ENCODE measurements at places on chromosomes 16 and 17. TPM values are rescaled to one million over a fixed set of nuclear protein-coding genes. Genes with fewer than 3 reads are reported as not detected.

RRN3 gene
- total RNA-seq = 25.5 TPM

GRCh38 chr17:74737299-74738050 lies 419 bp downstream of the RAB37 start:
- no peak for DNase-seq

DNA sequence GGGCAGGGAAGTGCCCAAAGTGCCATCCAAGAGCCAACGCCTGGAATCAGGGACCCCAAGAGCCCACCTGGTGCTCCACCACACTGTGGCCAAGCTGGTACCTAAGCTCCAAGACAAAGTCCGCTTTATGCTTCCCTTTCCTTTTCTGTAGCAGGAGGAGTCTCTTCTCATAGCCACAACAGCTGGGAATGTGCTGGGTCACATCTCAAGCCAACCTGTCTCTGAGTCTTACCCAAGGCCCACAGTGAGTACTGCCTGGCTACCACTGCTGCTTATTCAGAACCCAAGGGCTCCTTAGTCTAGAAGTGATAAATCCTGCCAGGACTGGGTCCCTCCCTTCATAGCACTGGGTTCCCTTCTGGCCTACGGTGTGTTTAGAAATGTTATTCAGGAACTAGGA lies 49.8 kb downstream of the ERCC4 start:
- DNase-seq = no peak

HOXB5 gene
- total RNA-seq = 0.49 TPM

DNA sequence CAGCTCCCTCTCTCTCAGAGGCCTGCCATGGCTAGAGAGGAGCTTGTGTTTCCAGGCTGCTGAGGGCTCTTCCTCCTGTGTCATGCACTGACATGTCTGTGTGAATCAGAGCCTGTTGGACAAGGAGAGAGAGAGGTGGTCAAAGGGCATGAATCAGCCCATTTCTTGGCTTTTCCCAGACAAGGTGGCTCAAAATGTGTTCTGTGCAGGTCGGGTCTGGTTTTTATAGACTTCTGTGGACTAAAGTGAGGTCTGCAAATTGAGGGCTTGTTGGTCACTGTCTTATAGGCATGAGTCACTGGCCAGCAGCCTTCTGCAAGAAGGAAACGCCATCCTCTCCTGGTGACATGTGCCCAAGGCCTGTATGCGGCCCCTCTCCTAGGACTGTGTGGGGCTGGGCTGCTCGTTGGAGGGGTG lies 97.9 kb downstream of the FOXL1 start:
- DNase-seq = no peak

GRCh38 chr17:35795871-35796265 lies 427 bp upstream of the MMP28 start:
- no peak for DNase-seq

CMTR2 gene
- 26.0 TPM for total RNA-seq

C16orf92 gene
- not detected for total RNA-seq

GRCh38 chr17:82772026-82772425 lies 20.2 kb downstream of the TBCD start:
- peak; percentile 74 for DNase-seq

GRCh38 chr16:11140098-11140375 lies 116.0 kb downstream of the SOCS1 start:
- DNase-seq = no peak

ASGR2 gene
- 45.5 TPM for total RNA-seq

- peak; percentile 51 for DNase-seq
Observed at GRCh38 chr17:18257982-18258355, 569 bp downstream of the FLII start.

CDRT15 gene
- not detected for total RNA-seq

DNA sequence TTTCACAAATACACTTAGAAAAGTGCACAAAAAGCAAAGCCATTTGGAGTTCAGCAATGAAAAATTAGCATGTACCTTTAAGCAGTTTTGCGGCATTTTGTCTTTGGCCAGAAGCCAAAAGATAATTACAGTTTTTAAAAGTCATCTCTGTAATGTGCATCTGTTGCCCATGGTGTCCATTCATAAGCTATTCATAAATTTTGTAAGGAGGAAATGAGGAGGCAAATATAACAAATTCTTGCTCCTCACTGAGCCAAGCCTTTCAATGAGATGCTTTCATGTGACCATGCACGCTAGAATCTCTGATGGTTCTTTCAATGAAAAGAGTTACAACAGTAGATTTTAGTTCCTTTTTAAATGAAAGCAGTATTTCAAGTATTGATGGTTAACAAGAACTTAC lies 247.1 kb upstream of the MON1B start:
- DNase-seq = no peak

TLCD2 gene
- total RNA-seq = 6.5 TPM

DNA sequence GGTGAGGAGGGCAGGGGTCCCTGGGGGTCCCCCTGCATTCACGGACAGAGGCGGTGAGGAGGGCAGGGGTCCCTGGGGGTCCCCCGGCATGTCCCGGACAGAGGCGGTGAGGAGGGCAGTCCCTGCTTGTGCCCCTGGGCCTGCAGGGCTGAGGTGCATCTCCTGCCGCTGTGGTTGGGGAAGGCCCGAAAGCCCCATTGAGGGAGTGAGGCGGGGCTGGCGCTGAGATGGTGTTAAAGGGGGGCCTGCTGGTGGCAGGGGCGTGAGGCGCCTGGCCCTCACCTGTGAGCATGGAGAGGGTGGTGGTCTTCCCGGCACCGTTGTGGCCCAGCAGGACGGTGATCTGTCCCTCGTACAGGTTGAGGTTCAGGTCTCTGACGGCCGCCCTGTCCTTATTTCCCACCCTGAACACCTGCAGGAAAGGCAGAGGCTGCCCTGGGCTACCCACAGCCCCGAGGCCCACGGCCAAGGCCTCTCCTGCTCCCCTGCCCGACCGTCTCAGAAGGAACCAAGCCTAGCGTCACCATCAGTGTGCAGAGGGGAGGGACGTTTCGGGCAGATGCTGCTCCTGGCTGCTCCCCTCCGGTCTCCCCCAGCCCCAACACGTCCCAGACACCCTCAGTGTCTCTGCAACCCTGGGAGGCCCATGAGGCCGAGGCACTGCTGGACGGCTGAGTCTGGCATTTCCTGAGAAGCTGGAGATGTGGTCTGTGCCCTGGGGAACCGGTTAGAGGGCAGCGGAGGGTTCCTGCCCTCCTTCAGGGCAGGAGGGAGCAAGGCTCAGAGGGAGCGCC lies 31.4 kb upstream of the RNPS1 start:
- DNase-seq = no peak

EMC6 gene
- total RNA-seq = 35.7 TPM

- DNase-seq = no peak
Observed at GRCh38 chr17:77441940-77442339, 301.2 kb downstream of the SEC14L1 start.

ELAC2 gene
- 54.5 TPM for total RNA-seq

DNA sequence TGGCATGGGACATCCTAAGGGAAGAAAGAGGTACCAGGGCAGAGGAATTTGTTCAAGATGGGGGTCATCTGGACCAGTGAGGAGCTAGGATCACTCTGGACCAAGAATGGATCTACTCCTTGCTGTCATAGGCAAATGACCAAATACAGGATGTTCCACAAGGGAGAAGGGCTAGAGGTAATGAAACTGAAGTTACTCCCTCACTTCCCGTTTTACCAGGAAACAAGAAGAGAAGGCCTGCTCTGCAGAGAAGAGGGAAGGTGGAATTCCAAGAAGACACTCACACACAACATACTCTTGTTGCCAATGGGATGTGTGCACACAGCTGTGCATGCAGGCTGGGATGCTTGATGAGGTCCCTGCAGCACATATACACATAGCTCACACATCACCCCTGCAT lies 38.6 kb downstream of the NEUROD2 start:
- no peak for DNase-seq

KCNG4 gene
- not detected for total RNA-seq

GRCh38 chr17:68482576-68483041 lies 25.3 kb upstream of the WIPI1 start:
- DNase-seq = no peak

DNA sequence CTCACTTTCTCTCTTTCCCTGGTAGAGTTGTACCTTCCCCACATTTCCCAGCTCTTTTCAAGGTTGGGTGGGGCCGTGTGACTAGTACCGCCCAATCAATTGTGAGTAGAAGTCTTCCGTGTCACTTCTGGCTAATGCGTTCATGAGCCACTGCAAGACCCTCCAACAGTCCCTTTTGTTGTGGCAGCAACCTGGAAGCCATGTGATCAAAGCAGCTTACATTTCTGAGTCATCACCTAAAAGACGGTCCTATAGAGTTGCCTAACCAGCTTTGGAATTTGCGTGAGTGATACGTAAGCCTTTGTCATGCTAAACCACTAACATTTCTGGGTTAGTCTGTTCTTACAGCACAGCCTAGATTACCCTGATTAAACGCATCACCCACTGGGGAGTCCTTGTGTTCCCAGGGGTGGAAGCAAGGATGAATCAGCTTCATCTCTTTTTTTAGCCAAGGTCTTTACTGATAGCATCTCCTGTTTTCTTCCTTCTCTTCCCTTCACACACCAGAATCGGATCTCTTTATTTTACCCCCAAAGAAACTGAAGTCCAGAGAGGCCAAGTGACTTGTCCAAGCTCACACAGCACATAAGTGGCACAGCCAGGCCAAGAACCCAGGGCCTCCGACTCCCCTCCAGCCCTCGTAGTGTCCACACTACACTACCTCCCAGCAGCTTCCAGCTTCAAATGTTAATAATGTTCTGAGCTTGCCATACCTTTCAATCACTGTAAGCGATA lies 366.3 kb upstream of the XYLT1 start:
- DNase-seq = no peak

KLHL10 gene
- 0.29 TPM for total RNA-seq

GRCh38 chr17:38603786-38604478 lies 1.8 kb downstream of the SRCIN1 start:
- DNase-seq = no peak

GRCh38 chr17:2924211-2924610 lies 128.0 kb downstream of the RAP1GAP2 start:
- DNase-seq = no peak

DNA sequence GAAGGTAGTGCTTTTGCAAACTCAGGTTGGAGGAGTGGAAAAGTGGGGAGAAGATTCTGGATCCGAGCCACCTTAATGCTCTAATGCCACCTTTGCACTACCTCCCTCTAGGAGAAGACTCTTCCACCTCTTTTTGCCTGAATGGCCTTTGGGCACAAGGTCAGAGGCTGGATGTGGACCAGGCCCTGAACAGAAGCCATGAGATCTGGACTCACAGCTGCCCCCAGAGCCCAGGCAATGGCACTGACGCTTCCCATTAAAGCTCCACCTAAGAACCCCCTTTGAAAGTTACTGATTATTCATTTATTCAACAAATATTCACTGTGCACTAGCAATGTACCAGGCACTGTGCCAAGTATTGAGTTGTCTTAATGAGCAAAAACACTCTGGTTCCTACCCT lies 3.2 kb downstream of the SHBG start:
- no peak for DNase-seq

GRCh38 chr17:50949128-50949988 lies 83.2 kb upstream of the TOB1 start:
- no peak for DNase-seq

Data from mucosa of gallbladder (tissue), 1 donor.